ENCODE measurements at places on chromosomes 5 and 9. TPM values are rescaled to one million over a fixed set of nuclear protein-coding genes. Genes with fewer than 3 reads are reported as not detected.

The GABRG2 gene
- not detected for total RNA-seq

The ARSI gene
- 1.3 TPM for total RNA-seq

- DNase-seq: no peak
Observed at GRCh38 chr5:72472031-72472430, 35.2 kb downstream of the ZNF366 start.

GRCh38 chr9:5112109-5112592, 73.3 kb downstream of the INSL6 start:
- no peak for DNase-seq

- peak; percentile 32 for DNase-seq
Observed at GRCh38 chr9:134923466-134923865, 5.8 kb upstream of the FCN1 start.

DNA sequence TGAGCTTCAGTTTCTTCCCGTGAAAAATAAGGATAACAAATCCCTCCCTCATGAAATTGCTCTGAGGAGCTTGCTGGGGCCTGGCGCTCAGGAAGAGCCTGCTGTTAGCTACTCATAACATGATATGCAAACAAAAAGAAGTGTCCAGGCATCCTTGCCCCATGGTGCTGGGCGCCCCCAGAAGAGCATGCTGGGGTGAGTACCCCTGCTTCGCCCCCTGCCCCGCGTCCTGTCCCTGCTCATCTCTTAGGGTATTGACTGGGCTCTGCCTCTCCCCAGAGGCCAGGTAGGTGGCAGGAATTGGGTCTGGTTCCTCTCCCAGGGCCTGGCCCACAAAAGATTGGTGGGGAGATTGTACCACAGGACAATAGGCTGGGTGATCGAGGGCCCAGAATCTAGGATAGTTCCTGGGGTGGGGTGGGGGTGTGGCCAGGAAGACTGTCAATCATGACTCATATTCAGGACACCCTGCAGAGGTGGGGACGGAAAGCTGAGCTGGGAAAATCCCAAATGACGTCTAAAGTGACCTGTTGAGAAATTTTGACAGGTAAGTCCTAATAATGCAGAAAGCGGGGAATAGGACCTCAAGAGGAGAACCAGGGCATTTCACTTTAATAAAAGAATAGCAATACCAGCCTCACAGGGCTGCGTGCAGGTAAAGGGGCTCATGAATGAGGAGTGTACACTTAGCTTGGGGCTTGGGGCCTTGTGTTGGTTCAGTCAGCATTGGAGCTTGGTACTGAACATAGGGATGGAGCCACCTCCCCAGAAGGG, 8.9 kb downstream of the PITX1 start:
- peak; percentile 52 for DNase-seq

DNA sequence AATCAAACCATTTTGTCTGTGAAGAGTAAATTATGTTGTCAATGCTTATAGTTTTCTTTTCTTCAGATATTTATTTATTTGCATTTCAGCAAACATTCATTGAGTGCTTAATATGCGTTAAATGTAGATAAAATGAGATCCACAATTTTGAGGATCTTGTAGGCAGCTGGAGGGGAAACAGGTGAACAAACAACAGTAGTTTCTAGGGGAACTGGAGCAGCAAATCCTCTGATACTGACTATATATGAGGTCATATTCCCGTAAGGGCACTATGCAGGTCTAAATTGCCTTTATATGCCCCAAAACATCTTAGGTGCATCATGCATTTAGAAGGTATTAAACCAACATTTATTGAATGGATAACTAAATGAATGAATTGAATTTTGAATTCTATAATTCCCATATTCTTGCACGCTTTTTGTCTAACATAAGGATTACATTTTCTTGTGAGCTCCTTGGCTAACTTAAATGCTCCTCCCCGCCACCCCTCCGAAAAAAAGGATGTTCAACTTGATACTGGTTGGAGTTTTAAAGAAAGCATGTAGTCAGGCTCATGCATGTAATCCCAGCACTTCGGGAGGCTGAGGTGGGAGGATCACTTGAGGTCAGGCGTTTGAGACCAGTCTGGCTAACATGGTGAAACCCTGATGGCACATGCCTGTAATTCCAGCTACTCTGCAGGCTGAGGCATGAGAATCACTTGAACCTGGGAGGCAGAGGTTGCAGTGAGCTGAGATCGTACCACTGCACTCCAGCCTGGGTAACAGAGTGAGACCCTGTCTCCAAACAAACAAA, 299.8 kb downstream of the TMEM38B start:
- no peak for DNase-seq

The PURA gene
- 39.1 TPM for total RNA-seq

- DNase-seq: no peak
Observed at GRCh38 chr5:131973089-131973712, 27.7 kb upstream of the MEIKIN start.

- peak; percentile 89 for DNase-seq
Observed at GRCh38 chr5:67095346-67096171, 101.0 kb downstream of the CD180 start.

GRCh38 chr9:135745686-135746324, 43.8 kb downstream of the KCNT1 start:
- no peak for DNase-seq

- DNase-seq: no peak
Observed at GRCh38 chr5:32551194-32551593, 34.2 kb upstream of the SUB1 start.

The PCDHA13 gene
- not detected for total RNA-seq

GRCh38 chr5:32834251-32834650, 123.1 kb downstream of the NPR3 start:
- DNase-seq: no peak

- DNase-seq: no peak
Observed at GRCh38 chr5:90792725-90793124, 234.1 kb downstream of the ADGRV1 start.

The TMEM8B gene
- total RNA-seq: 18.5 TPM

- no peak for DNase-seq
Observed at GRCh38 chr5:74639807-74640449, 600 bp downstream of the ENC1 start.

- DNase-seq: no peak
Observed at GRCh38 chr5:145834554-145834916, 607 bp downstream of the PRELID2 start.

The PCDHGC5 gene
- 2.6 TPM for total RNA-seq

The GFPT2 gene
- 75.4 TPM for total RNA-seq

DNA sequence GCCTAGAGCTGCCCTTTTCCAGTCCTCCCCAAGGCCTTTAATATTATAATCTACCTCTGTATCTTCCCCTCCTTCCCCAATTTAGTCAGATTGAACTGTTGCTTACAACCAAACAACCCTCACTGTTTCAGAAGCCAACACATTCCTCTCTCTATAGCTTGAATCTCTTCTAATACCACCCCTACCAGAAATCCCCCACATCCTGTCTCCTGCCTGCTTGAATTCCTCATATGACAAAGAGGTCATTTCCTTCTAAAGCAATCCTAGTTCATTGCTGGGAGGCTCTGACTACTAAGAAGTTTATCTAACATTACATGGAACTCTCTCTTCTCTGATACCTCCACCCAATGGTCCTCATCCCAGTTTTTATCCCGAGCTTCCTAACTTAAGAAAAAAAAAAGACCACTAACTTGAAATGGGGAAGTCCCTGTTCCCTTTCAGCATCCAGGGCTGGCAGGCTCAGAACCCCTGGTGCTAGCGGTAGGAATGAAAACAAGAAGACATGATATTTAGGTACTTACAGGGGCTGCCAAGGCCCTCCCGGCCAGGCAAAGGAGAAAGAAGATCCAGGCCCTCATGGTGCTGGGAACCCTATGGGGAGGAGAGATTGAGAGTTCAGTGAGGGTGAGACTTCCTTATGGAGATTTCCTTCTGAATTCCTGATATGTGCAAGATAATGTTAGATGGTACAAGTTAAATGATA, 11.0 kb downstream of the SPARC start:
- DNase-seq: no peak

The PCDHGA6 gene
- 7.9 TPM for total RNA-seq

The SMIM15 gene
- 35.9 TPM for total RNA-seq

GRCh38 chr5:676699-677076, 16.5 kb downstream of the TPPP start:
- no peak for DNase-seq

DNA sequence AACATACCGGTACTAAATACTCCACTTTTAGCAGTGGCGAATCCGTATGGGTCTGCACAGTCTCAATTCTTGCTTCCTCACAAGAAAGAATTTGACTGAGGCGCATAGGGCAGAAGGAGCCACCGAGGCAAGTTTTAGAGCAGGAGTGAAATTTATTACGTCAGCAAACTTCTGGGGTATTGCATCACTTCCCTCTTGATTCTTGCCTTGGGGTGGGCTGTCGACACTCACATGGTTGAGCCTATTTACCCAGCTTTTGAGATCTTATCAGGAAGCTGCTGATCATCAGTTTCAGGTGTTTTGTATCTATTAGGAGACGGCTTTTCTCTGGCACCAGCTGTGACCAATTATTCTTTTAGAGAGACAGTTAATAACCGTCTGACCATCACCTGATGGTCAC, 111.5 kb upstream of the CCNH start:
- no peak for DNase-seq

- peak; percentile 28 for DNase-seq
Observed at GRCh38 chr9:124185413-124185812, 72.3 kb upstream of the NEK6 start.

The ADRB2 gene
- total RNA-seq: 3.3 TPM

DNA sequence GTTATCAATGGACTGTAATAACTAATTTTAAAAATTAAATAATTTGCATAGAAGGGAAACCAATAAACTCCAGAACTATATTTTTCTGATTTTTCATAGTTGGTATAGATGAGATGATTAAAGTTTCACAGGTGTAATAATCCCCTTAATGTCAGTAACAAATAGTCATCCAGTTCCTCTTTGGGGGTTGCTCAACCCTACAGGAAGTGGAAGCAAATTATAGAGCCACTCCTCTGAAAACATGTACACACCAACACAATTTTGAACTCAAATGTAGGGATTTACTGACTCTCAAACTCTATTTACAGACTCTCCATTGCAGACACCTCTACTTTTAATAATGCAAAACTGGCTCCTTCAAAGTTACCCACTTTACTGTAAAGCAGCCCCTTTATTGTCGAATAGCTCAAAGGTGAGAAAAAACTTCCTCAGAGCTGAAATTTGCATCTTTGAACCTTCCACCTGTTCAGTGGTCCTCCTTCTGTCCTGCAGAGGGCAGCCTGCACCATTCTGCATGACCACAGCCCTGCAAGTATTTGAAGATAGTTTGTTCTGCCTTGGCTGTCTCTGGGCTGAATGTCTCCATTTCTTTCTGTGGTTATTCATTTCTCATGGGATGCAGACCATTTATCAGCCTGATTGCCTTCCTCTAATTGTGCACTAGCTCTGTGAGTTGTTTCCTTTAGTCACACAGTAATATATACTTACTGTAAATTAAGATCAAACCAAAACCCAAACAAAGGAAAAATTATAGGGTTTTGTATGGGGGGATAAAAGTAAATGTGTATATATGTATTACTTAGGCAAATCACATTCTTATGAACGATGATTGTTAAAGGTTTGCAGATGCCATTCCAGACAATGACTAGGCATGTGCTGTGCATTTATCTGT, 383.2 kb upstream of the SGCD start:
- DNase-seq: no peak

DNA sequence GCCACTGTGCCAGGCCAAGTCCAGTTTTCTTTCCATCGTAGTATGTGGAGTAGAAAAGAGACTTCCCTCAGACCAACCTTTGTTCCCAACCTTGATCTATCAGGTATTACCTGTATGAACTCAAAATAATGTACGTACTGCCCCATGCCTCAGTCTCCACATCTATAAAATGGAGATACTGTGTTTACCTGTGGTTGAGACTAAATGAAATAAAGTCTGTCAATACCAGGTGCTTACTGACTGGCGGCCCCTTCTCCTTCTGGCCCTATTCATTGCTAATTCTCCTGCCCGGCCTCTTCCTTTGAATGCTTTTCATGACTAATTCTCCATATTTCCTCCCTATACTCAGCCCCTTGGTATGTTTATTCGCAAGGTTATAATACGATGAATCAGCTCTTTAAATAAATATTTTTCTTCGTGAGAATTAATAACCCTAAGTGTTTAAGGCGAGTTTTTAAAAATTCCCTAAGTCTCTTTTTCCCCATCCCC, 89.6 kb upstream of the BASP1 start:
- no peak for DNase-seq

- no peak for DNase-seq
Observed at GRCh38 chr5:84130006-84130580, 254.6 kb downstream of the EDIL3 start.

DNA sequence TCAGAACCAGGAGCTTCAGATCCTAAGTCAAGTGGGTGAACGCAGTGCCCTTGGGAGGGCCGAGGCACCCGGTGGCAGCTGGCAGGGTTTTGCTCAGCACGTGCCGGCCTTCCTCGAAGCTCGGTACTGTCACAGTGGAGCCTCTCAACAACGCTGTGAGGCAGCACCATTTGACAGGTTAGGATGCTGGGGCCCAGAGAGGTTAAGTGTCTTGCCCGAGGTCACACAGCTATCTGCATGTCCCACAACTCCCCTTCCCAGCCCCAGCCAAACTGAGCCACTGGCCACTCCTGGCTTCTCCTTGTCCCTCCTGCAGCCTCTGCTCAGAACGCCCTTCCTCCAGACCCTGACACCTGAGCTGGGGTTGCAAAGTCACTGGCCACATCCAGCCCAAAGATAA, 43.7 kb upstream of the RPL26L1 start:
- no peak for DNase-seq

DNA sequence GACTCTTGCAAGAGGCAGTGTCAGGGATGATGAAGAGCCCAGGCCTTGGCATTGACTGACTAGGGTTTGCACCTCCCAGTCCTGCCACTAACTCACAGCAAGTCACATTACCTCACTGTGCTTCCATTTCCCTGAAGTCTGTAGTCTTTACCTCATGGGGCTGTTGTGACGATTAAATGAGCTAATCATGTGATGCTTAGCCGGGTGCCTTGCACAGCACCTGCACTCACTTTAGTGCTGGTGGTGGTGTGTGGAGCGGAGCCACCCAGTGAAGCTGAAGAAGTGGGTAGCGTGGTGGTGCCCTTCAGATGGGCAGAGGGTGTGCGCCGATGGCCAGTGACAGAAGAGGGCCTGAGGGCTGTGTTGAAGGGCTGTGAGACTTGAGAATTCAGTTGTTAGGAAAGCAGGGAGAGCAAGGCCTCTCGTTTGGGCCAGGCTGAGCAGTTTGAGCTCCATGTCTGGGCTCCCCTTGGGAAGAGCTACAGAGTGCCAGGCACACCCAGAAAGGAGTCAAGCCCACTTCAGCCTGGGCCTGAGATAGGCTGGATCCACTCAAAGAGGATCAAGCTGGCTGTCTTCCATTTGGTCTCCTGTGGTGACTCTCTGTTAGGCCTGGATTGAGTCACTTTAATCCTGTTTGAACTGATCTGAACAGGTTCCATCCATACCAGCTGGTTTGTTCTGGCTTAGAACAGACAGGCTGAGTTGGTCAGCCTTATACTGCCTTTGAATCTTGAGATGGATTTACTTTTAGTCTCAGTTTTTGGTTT, 42.5 kb downstream of the RALGPS1 start:
- no peak for DNase-seq

The EEIG1 gene
- 54.3 TPM for total RNA-seq
